Activated T-helper 1 cell treated with anti-CD3 and anti-CD28 coated beads, Interleukin-2, amount 50 U/mL, for 16 hours (primary cell): ENCODE measurements at places on chromosomes 3 and 15.

- no peak for DNase-seq
Observed at GRCh38 chr15:76964157-76964556, 30.8 kb upstream of the PSTPIP1 start.

GRCh38 chr3:143428294-143428693, 308.7 kb downstream of the CHST2 start:
- DNase-seq = no peak

DNA sequence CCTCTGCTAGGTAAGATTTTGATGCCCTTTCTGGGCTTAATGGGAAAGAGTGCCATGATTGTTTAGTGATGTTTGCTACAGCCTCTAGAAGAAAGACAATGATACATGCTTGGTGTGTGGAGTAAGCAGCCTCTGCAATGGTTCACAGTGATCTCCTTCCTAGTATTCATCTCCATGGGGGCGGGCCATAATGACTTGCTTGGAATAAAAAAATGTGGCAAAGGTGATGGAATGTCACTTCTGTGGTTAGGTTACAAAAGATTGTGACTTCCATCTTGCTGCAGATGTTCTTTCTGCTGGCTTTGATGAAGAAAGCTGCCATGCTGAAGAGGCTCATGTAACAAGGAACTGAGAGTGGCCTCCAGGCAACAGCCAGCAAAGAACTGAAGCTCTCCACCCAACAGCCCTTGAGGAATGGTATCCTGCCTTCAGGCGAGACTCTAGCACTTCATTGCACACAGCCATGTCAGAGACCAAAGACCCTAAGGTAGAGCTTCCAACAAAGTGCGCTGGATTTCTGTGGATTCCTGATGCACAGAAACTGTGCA, 139.1 kb upstream of the LRIG1 start:
- no peak for DNase-seq

GRCh38 chr3:172346161-172346560, 102.1 kb downstream of the GHSR start:
- DNase-seq = no peak

- DNase-seq = no peak
Observed at GRCh38 chr15:74995779-74996765, 709 bp downstream of the SCAMP5 start.

DNA sequence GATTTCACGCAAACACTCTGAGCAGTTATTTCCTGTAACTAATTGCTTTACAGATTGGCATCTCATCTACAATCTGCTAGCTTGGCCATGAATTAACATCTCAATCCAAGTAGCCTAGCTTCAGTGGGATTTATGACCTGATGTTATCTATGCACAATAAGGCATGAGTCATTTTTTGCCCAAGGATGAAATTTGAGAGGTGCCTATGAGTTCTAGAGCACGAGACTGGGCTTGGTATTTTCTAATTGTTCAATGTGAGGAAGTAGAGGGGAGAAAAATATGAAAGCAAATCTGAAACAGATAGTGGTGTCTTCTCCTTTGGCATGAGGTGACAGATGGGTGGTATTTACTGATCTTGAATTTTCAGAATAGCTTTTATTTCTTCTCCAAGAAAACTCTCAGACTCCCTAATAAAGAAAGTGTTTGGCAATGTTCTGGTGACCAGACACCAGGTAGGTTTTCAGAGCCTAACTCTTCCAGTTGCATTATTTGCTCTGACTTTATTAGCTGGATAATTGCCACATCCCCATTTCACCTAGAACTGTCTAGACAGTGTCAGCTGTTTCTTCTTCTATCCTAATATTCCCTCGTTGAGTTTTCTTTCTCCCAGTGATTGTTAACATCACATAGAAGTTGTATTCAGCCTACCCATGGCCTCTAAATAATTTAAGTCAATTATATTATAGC, 301.0 kb upstream of the UMPS start:
- DNase-seq = no peak
